Activated naive CD8-positive, alpha-beta T cell treated with anti-CD3 and anti-CD28 coated beads, Interleukin-2, amount 10 ng/mL, durations not matched to agents 7 days and 5 days (primary cell): ENCODE measurements at places on chromosomes 6 and 20. TPM values are rescaled to one million over a fixed set of nuclear protein-coding genes. Genes with fewer than 3 reads are reported as not detected.

DNA sequence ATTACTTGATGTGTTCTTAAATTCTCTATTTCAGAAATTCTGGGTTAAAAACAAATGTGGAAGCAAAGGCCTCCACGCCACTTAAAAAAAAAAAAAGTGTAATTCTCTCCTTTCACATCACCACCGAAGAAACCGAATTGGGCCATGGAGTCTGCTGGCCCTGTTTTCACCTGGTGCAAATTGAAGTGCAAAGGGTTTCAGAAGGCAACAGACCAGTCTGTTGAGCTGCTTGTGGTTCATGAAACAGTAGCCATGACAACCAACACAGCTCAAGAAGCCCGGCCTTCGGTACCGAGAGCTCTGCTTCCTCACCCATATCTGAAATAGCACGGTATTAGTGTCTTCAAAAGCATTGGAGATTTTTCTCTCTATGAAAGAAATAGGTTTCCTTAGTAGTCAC, 63.1 kb downstream of the GMPR start:
- DNase-seq: no peak

DNA sequence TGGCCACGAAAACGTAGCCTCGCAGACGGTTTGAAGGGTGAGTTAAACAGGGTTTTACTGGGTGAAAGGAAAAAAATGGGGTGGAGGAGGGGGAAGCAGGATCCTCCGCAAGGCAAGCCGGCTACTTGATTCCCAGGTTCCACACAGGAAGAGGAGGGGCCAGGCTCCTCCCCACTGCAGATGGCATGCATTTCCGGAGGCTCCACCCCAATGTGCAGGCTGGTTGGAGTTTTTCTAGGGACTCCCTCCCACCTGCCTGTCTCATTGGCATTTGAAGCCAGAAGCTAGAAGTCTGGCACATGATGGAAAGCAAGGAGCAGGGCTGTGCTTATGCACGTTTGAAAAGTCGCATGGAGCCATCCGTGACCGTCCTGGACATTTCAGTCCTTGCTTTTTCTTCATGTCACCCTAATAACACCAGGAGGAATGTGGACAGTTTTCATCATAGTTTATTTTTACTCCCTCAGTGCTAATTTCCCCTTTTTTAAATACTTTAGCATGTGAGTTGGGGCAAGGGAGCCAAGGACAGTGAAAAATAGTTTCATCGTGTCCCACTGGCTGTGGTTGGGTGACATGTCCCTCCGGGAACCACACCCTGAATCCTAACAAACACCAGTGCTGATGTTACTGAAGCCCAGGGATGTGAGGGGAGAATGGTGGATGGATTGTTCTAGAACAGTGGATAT, 100.1 kb upstream of the INSM1 start:
- DNase-seq: no peak

- DNase-seq: no peak
These were observed 339.7 kb downstream of the PRKN start for GRCh38 chr6:162387718-162388382.

- DNase-seq: peak; percentile 41
These were observed 780 bp downstream of the TFAP2A start for GRCh38 chr6:10413850-10414738.

DNA sequence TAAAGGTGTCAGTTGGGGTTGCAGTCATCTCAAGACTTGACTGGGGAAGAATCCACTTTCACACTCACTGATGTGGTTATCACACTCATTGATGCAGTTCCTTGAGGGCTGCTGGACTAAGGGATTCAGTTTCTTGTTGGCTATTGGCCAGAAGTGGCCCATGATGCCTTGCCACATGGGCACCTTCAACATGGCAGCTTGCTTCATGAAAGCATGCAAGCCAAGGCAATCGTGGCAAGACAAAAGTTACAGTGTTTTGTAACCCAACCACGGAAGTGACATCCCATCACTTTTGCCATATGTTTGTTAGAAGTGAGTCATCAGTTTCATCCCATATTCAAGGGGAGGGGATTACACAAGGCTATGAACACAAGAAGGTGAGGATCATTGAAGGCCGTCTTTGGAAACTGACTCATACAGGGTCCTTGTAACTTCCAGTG, 3.8 kb upstream of the RANBP9 start:
- DNase-seq: no peak

MGME1 gene
- 32.2 TPM for total RNA-seq

DNA sequence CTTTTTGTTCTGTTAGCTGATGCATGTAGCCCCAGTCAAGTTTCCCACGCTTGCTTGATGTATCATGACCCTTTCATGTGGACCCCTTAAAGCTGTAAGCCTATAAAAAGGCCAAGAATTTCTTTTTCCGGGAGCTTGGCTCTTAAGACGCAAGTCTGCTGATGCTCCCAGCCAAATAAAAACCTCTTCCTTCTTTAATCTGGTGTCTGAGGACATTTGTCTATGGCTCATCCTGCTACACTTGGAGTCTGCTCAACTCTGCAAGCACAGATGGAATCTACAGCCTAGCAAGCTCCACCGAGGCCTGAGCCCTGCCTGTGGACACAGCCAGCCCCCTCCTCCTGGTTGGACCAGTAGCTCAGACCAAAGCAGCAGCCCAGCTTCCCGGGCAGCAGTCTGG, 3.4 kb downstream of the CST2 start:
- DNase-seq: no peak

GRCh38 chr20:40410028-40410427, 279.0 kb downstream of the MAFB start:
- DNase-seq: no peak

TRIM10 gene
- not detected for total RNA-seq

GRCh38 chr6:143747347-143747842, 69.6 kb downstream of the PHACTR2 start:
- no peak for DNase-seq

GRCh38 chr6:6656287-6656686, 67.8 kb downstream of the LY86 start:
- no peak for DNase-seq

PRDM13 gene
- not detected for total RNA-seq

DNA sequence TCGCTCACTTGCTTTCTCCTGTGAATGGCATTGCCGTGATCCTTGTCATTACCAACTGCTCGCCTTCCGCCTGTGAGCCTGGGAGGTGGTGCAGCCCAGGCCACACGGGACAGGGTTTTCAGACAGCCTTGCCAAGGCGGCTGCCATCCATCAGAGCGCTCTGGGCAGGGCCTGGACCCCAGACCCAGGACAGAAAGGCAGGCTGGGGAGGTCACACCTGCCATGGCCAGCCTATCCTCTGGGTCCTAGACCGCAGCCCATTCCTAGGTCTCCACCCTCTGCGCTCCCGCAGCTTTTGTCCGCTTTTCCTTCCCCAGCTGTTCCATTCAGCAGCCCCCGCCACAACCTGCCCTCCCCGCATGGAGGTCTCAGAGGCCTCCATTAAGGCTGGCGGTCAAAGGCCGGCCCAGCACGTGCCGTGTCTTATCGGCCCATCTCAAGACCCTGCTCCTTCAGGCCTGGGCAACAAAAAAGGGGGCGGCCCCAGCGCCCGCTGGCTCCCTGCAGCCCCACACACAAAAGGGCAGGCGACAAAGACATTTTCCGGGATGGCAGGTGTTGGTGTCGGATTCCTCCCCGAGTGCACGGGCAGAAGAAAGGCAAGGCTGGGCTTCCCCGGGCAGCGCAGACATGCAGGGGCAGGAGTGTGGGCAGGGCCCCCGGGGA, 28.1 kb downstream of the INSM1 start:
- DNase-seq: no peak

DNA sequence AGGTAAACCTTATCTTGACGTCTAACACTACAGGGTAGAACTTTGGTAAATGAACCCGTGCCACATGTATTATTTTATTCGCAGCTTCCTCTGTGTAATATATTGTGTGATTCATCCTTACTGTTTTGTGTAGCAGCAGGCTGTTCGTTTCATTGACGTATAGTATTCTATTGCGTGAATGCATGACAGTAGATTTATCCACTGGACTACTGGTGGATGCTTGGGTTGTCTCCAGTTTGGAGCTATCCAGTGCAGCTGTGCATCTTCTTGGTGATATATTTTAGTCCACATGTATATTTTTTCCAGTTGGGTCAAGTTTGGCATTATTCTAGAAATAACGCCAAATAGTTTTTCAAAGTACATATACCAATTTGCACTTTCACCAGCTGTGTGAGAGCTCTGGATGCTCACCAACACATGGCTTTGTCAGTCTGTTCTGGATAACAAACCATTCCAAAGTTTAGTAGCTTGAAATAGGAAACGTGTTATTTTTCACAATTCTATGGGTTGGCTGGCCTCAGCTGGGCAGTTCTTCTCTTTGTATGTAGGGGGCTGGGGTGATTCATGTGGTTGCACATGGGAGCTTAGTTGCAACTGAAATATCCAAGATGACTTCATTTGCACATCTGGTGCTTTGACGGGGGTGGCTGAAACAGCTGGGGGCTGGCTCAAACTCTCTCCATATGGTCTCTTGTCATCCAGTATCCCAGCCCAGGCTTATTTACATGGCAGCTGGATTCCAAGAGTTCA, 9.3 kb downstream of the ECT2L start:
- no peak for DNase-seq

TBXT gene
- not detected for total RNA-seq

DNA sequence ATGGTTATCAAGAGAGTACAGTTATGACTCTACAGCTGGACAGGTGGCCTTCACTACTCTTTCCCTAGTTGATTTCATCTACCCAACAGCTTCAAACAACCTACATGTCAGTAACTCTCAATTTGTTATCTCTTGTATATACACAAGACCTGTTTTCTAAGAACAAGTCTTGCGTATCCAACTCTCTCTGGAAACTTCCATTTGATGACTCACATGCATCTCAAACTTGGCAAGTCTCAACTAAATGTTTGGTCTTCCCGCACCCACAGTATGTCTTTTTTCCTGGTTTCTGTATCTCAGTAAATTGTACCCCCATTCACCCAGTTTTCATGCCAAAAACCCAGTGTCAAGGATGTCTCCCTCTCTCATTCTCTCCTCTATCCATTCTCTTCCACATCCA, 97.7 kb downstream of the BTBD9 start:
- no peak for DNase-seq

UQCC2 gene
- 64.0 TPM for total RNA-seq

EYA4 gene
- not detected for total RNA-seq

DNA sequence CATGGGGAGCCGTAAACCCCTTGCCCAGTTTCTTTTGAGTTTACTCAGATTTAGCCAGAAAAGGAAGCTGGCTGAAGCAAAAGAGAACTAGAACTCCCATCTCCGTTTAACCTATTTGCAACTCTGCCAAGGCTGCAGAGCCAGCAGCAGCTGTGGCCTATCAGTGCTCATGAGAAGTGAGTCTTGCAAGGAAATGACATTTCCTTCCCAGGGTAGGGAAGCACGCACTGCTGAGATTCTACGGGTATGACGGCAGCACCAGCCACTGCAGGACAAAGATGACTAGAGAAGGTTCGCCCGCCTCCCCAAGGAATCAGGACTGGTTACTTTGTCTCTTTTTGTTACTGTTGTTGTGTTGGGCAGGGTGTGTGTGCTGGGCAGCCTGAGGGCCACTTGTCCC, 47.6 kb downstream of the PPP1R3G start:
- DNase-seq: no peak

TSHZ2 gene
- 0.54 TPM for total RNA-seq

WFDC12 gene
- not detected for total RNA-seq

DNA sequence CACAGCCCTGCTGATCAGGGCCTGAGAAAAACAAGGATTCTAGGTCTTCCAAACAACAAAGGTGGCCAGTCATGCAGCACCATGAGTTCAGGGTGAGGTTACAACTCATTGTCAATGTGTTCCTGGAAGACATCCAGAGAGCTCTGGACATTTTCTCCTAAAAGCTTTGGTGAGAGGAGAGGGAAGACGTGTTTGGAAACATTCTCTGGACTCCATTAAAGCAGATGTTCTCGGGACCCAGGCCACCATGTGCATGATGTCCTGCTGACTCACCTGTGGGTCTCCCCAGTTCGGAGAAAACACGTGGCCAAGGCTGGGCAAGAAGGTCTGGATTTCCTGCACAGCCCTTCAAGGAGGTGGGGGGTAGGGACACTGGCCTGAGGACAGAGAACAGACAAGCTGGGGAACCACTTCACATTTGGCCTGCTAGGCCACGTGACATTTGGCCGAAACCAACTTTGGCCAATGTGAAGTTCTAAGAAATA, 61.6 kb downstream of the KCNB1 start:
- DNase-seq: no peak

GRCh38 chr20:50328996-50329898, 138.6 kb downstream of the CEBPB start:
- no peak for DNase-seq

- DNase-seq: no peak
These were observed 338.2 kb upstream of the PREP start for GRCh38 chr6:105740946-105741645.

- DNase-seq: no peak
These were observed 103.4 kb downstream of the SYCP2 start for GRCh38 chr20:59829786-59830664.

SPINT4 gene
- total RNA-seq: not detected

- DNase-seq: no peak
These were observed 41.2 kb downstream of the TRAF3IP2 start for GRCh38 chr6:111564482-111564945.
